ENCODE measurements at places on chromosomes 5 and 9. TPM values are rescaled to one million over a fixed set of nuclear protein-coding genes. Genes with fewer than 3 reads are reported as not detected.

PCDHGA8 gene
- total RNA-seq, result 1.5 TPM

DAPK1 gene
- total RNA-seq, result 62.3 TPM

NR5A1 gene
- 0.20 TPM for total RNA-seq

- no peaks in the 10 kb centered on the region for H3K4me1 ChIP-seq
- no peak for DNase-seq
Observed at GRCh38 chr9:100939636-100940035, 88.9 kb upstream of the PLPPR1 start.

- DNase-seq, result no peak
- H3K4me3 ChIP-seq, result no peak overlapping the region
- H3K27me3 ChIP-seq, result no peaks in the 10 kb centered on the region
- H3K4me1 ChIP-seq, result peaks cover 17% of the 10 kb centered on the region
- no peaks in the 10 kb centered on the region for H3K36me3 ChIP-seq
Observed at GRCh38 chr9:132245465-132245864, 83.6 kb downstream of the NTNG2 start.

GRCh38 chr9:35293376-35293964, 131.7 kb downstream of the UNC13B start:
- no peak overlapping the region for H3K27ac ChIP-seq
- H3K27me3 ChIP-seq, result no peaks in the 10 kb centered on the region
- H3K36me3 ChIP-seq, result no peaks in the 10 kb centered on the region
- no peak for DNase-seq
- peaks cover 3% of the 10 kb centered on the region for H3K4me1 ChIP-seq

DNA sequence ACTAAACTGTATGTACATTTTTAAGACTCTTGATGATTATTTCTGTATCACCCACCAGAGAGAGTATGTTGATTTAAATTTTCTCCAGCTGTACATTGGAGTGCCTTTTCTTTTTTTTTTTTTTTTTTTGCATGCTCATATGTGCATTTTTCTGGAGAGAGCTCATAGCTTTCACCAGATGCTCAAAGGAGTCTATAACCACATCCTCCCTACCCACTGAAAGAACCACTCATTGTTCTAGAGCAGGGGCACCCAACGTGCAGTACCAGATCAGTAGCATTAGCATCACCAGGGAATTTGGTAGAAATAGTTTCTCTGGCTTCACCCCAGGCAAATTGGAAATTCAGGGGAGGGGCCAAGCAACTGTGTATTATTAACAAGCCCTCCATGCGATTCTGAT, 53.9 kb upstream of the TMEM171 start:
- H3K36me3 ChIP-seq, result no peaks in the 10 kb centered on the region
- no peak overlapping the region for H3K4me3 ChIP-seq
- peaks cover 5% of the 10 kb centered on the region for H3K4me1 ChIP-seq
- H3K27me3 ChIP-seq, result no peaks in the 10 kb centered on the region
- no peak overlapping the region for H3K27ac ChIP-seq

- H3K4me1 ChIP-seq, result no peaks in the 10 kb centered on the region
- DNase-seq, result no peak
- H3K4me3 ChIP-seq, result no peak overlapping the region
Observed at GRCh38 chr5:41368158-41368557, 142.2 kb downstream of the PLCXD3 start.

GRCh38 chr5:170466988-170467707, 36.7 kb upstream of the KCNIP1 start:
- peaks cover 13% of the 10 kb centered on the region for H3K27me3 ChIP-seq
- H3K27ac ChIP-seq, result no peak overlapping the region
- H3K36me3 ChIP-seq, result no peaks in the 10 kb centered on the region
- no peak overlapping the region for H3K4me3 ChIP-seq

- H3K36me3 ChIP-seq, result no peaks in the 10 kb centered on the region
- no peak overlapping the region for H3K27ac ChIP-seq
- H3K27me3 ChIP-seq, result no peaks in the 10 kb centered on the region
Observed at GRCh38 chr5:158882660-158883059, 217.1 kb downstream of the EBF1 start.

- H3K36me3 ChIP-seq, result no peaks in the 10 kb centered on the region
- no peak for DNase-seq
- H3K27me3 ChIP-seq, result no peaks in the 10 kb centered on the region
- no peaks in the 10 kb centered on the region for H3K4me1 ChIP-seq
- no peak overlapping the region for H3K4me3 ChIP-seq
Observed at GRCh38 chr5:152631221-152631620, 226.1 kb upstream of the NMUR2 start.

GRCh38 chr9:92293075-92293354, 482 bp downstream of the IARS1 start:
- peak overlapping the region; percentile 78 for H3K27ac ChIP-seq
- H3K36me3 ChIP-seq, result no peaks in the 10 kb centered on the region
- H3K4me3 ChIP-seq, result peak overlapping the region; percentile 77
- H3K27me3 ChIP-seq, result no peaks in the 10 kb centered on the region

GRCh38 chr9:113853333-113853732, 22.8 kb upstream of the ZNF618 start:
- no peaks in the 10 kb centered on the region for H3K4me1 ChIP-seq
- H3K27me3 ChIP-seq, result no peaks in the 10 kb centered on the region
- DNase-seq, result no peak
- H3K27ac ChIP-seq, result no peak overlapping the region
- H3K4me3 ChIP-seq, result no peak overlapping the region
- no peaks in the 10 kb centered on the region for H3K36me3 ChIP-seq

GRCh38 chr5:119174578-119175163, 103.8 kb downstream of the DMXL1 start:
- no peak for DNase-seq
- no peaks in the 10 kb centered on the region for H3K36me3 ChIP-seq
- no peak overlapping the region for H3K4me3 ChIP-seq
- H3K4me1 ChIP-seq, result no peaks in the 10 kb centered on the region
- no peaks in the 10 kb centered on the region for H3K27me3 ChIP-seq
- no peak overlapping the region for H3K27ac ChIP-seq
